ENCODE measurements at places on chromosomes 5 and 9. TPM values are rescaled to one million over a fixed set of nuclear protein-coding genes. Genes with fewer than 3 reads are reported as not detected.

PAEP gene
- not detected for total RNA-seq

FST gene
- total RNA-seq: 1.9 TPM

ANXA2R gene
- total RNA-seq: 5.4 TPM

EIF4E1B gene
- not detected for total RNA-seq

RNF183 gene
- total RNA-seq: not detected

EGFLAM gene
- under 0.01 TPM for total RNA-seq

PCDHB11 gene
- 0.65 TPM for total RNA-seq

EPB41L4B gene
- total RNA-seq: 1.3 TPM

CKMT2 gene
- total RNA-seq: not detected

GPRIN1 gene
- total RNA-seq: 11.4 TPM

SNCAIP gene
- total RNA-seq: 37.4 TPM

Measured in vein endothelial cell (primary cell).